Chondrocyte (in vitro differentiated cells): ENCODE measurements at places on chromosomes 2 and 18.
A peak's percentile ranks its signal among the peaks of the same experiment; 100 is the strongest.

- DNase-seq, result no peak
Observed at GRCh38 chr2:157261199-157261782, 3.8 kb downstream of the GALNT5 start.

- DNase-seq, result no peak
Observed at GRCh38 chr18:13643261-13643751, 83.1 kb downstream of the FAM210A start.

- DNase-seq, result no peak
Observed at GRCh38 chr2:171237751-171238505, 77.2 kb upstream of the TLK1 start.

DNA sequence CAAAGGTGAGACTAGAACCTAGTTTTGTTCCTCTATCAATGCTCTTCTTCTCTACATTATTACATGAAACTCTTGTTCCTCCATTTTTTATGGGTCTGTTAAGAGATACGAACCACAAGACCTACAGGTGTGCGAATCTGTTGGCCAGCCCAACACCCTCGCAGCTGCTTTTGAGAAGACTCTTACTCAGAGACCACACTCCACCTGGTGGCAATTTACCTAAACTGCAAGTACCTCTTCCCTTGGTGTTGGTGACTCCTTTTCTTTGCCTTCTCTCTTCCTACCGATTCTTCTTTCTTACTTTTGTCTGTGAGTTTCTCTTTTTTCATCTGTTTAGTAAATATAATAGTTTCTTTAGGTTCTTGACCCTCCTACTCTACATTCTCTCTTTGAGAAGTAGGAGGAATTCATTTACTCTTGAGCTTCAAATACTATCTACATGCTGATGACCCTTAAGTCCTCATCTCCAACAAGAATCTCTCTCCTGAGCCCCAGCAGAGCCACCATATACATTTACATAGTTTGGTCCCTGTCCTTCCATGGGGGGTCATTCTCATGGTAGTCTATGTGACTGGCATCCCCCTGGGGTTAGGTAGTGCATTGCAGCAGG, 81.8 kb upstream of the GAREM1 start:
- DNase-seq, result no peak

GRCh38 chr2:2597712-2598111, 266.6 kb upstream of the MYT1L start:
- DNase-seq, result no peak

GRCh38 chr2:199206536-199206935, 251.2 kb downstream of the SATB2 start:
- DNase-seq, result no peak

- no peak for DNase-seq
Observed at GRCh38 chr2:47530105-47530760, 127.3 kb downstream of the MSH2 start.

DNA sequence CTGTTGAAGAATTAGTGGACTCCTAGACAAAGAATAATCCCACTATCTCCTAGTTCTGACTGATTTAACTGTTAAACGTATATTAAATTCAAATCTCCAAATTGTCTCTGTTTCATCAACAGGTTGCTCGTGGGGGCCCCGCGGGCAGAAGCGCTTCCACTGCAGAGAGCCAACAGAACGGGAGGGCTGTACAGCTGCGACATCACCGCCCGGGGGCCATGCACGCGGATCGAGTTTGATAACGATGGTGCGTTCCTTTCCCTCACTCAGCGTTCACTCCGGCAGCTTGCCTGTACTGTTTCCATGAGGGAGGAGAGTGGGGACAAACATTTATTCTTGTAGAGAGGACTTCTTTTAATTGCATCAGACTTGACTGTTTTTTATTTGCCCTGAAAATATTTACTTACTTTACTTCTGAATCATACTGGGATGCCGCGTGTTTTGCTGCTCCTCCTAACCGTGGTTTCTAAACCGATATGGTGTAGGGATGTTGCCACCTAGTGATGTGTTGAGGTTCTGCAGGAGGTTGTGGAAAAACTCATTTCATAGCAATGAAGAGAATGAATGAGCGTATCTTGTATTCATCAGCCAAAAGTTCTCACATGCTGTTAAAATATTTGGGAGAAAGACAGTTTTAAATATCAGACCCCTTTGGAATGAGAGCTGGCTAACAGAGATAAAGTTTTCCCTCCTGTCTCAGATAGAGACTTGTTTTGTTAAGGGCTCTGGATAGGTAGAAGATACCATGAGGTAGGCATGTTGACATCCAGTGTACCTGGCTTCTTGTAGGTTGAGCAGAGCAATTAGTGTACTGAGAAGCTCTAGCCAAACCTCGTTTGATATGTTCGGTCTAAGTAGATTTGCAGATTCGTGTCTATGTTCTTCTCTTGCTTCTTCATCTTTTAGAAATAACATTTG, 38.3 kb downstream of the ITGA6 start:
- no peak for DNase-seq

- no peak for DNase-seq
Observed at GRCh38 chr18:55433140-55433539, 154.9 kb downstream of the TCF4 start.

DNA sequence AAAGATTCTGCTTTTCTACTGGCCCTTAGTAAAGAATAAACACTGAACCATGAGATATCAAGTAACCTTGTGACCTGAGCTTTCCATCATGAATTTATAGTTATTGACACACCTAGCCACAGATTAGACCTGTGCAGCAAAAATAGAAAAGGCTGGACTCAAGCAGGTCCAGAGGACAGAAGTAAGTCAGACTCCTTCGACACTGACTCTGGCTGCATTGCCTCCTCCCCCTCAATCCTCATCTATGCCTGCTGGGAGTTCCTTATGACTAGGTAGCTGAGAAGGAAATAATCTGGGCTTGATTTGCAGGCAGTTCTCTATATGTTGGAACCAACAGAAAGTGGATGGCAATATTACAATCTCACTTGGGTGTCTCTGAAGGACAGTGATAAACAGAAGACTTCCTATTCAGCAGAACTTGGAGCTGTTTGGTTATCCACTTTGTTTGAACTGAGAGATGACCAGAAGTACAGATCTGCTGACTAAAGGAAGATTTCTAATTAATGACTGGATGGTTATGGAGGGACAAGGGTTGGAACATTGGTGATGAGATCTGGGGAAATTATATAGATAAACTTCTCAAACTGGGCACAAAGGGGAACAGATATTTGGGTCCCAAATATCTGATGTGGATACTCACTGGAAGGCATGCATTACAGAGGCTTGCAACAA, 39.4 kb downstream of the ARID5A start:
- no peak for DNase-seq

GRCh38 chr2:239369631-239370161, 31.1 kb downstream of the HDAC4 start:
- DNase-seq, result peak; percentile 75

DNA sequence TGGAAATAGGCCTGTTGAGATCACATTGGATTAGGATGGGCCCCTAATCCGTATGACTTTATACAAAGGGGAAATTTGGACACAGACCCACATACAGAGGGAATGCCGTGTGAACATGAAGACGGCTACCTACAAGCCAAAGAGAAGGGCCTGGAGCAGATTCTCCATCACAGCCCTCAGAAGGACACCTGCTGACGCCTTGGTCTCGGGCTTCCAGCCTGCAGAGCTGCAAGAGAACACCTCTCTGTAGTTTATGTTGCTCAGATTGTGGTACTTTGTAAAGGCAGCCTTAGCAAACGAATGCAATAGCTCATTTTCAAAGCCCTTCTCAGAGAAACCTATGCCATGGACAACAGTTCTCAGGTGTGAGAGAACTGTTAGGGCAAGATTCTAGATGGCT, 86.1 kb downstream of the LONRF2 start:
- DNase-seq, result no peak

- no peak for DNase-seq
Observed at GRCh38 chr18:267380-267687, 513 bp downstream of the THOC1 start.

DNA sequence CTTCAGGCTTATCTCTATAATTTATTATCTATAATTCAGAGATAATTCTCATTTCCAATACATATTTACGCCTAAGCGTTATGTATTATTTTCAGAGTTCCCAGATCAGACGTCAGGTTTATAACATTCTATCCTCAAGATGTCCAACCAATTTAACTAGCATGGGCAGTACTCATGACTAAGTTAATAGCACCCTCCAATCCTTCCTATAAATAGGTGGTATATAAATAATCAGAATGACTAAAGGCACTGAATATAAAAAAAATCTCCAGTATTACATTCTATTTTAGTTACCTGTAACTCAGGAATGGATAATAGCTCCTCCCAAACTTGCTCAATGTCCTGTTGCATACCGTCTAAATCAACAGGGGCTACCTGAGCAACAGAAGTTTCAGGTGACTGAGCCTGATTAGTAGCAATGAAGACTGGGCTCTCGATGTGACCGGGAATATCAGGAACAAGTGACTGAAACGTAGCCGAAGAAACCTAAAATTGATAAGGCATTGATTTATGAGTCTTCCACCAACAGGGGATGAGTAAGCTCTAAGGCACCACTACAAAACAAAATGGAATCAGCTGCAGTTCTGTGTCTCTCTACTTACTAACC, 19.6 kb downstream of the HNRNPA3 start:
- DNase-seq, result no peak

- DNase-seq, result peak; percentile 50
Observed at GRCh38 chr2:85253890-85254289, 73.9 kb downstream of the TGOLN2 start.

- DNase-seq, result no peak
Observed at GRCh38 chr2:96262306-96262705, 3.5 kb downstream of the TMEM127 start.

GRCh38 chr2:177489719-177490301, 97.2 kb downstream of the AGPS start:
- no peak for DNase-seq

DNA sequence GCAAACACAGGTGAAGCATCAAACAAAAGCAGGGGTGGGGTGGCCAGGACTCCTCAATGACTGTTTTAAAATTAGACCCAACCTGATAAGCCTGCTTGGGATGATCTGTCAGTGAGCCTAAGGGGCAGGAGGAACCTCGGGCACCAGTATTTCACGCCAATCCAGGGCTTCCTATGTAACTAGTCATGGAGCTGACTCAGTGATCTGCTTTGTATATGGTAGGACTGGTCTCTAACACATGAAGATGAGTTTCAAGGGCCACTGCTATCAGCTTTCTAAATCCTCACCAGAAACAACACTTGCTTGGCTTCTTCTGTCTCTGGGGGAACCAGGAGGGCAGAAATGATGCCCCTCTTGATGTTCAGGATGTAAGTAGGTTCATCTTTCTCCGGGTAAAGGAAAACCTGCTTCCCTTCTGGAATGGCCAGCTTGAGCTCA, 6.2 kb downstream of the APOB start:
- DNase-seq, result no peak

DNA sequence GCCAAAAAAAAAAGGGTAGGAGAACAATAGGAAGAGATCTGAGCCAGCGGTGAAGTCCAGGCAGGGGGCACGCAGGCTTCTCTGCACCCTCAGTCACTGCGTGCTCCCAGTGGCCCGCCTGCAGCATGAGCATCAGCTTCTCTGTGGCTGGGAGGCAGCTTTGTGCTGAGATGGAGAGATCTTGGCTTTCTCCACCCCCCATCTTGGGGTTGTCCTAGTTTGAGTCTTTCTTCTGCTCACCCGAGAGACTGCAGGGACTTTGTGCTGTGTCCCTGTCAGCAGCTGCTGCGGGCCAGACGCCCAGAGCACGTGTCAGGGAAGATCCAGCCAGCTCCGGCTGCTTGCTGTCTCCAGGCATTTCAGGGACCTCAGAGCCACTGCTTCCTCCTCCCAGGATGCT, 20.3 kb downstream of the TRAPPC12 start:
- DNase-seq, result no peak

DNA sequence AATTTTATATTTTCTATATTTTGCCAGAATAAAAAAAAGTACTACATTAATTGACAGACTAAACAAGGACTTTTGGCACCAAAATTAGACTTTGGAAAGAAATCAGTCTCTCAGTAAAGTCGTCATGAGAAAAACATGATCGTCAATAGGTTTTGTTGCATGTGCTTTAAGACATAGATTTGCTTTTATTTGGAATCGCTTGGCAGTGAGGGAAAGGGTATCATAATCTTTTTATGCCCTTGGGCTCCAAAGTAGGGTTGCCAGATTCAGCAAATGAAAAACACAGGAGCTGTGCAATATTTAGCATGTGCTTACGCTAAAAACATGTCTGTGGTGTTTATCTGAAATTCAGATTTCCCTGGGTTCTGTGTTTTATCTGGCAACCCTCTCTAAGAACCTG, 177.6 kb downstream of the LAMA1 start:
- DNase-seq, result no peak

- no peak for DNase-seq
Observed at GRCh38 chr2:176084611-176085119, 903 bp upstream of the EVX2 start.

- no peak for DNase-seq
Observed at GRCh38 chr2:111712940-111713515, 171.0 kb downstream of the ANAPC1 start.

DNA sequence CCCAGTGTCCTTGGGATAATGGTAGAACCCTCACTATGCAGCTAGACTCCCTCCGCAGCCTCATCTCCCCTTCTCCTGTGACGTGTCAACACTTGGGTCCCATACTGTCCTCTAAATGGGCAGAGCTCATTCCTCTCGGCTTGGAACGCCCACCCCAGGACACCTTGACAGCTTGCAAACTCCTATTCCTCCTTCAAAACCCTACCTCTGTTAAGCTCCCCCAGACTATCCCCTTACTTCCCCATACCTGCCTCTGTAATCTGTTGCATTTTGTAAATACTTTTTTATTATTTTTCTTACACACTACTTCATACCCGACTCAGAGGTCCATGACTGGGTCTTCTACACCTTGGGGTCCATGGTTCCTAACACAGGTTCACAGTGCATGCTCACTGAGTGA, 28.0 kb downstream of the STEAP3 start:
- DNase-seq, result no peak

- no peak for DNase-seq
Observed at GRCh38 chr2:226002438-226002837, 602.9 kb downstream of the NYAP2 start.

- DNase-seq, result no peak
Observed at GRCh38 chr18:57433934-57434535, 1.1 kb upstream of the ONECUT2 start.

DNA sequence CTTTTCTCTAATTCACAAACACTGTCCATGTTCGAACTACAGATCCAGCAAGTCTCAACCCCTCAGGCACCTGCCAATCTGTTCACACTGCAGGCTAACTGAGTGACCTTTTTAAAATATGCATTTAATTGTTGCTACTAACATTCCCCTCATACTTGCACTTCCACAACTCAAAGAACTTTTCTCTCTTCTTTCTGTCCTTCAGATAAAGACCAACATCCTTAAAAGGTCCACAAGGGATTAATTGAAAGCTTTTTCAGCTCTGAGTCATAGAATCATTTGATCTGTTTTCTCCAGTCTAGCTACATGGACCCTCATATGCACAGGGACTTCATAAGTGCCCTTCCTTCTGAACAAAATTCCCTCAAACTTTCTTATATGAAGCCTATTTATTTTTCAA, 1321.2 kb downstream of the DPP10 start:
- no peak for DNase-seq
